ENCODE measurements at places on chromosomes 6 and 20.

- DNase-seq, result peak; percentile 1
Measured at GRCh38 chr20:9912858-9913434, 74.1 kb upstream of the PAK5 start.

- peak; percentile 65 for DNase-seq
Measured at GRCh38 chr6:80223743-80224212, 117.3 kb downstream of the BCKDHB start.

- no peak for DNase-seq
Measured at GRCh38 chr20:63554361-63555278, 661 bp downstream of the FNDC11 start.

DNA sequence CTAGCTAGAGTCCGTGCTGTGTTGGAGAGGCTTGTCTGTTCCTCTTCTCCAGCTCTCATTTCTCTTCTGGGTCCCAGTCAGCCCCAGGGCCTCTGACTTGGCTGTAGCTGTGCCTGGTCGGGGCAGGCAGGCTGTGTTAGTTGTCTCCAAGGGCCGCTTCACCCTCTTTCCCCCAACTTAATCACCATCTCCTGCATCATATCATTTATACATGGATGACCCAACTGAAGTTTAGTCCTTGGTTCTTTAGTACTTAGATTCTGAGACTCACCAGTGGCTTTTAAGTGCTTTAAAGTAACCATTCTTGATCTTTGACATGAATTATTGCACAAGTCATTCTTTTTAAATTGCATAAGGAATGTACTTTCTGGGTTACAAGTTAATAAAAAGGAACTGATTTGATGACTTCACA is 127.3 kb downstream of the RTN4IP1 start:
- no peak for DNase-seq

DNA sequence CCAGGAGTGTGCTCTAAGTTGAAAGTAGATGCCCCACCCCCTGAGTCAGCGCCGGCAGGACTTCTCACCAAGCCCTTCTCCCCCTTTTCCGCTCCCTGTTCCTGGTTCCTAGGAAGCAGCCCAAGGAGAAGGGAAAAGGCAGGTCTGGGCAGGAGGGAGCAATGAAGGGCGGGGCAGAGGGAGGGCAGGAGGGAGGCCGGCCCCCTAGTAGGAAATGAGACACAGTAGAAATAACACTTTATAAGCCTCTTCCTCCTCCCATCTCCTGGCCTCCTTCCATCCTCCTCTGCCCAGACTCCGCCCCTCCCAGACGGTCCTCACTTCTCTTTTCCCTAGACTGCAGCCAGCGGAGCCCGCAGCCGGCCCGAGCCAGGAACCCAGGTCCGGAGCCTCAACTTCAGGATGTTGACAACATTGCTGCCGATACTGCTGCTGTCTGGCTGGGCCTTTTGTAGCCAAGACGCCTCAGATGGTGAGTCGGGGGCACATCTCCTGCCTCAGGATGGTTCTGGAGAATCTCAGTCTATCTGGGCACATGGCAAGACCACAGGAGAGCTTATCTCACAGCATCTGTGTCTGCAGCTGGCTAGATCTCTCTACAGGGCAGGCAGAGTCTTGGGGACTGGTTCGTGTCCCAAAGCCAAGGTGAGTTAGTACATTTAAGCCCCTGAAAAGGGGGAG is at the start of gene PROCR:
Gene PROCR, plus strand, starts transcription at position 320 of the 681 bp plus-strand sequence. Its CDS starts 83 bp downstream, at position 403.
- DNase-seq, result peak; percentile 79

DNA sequence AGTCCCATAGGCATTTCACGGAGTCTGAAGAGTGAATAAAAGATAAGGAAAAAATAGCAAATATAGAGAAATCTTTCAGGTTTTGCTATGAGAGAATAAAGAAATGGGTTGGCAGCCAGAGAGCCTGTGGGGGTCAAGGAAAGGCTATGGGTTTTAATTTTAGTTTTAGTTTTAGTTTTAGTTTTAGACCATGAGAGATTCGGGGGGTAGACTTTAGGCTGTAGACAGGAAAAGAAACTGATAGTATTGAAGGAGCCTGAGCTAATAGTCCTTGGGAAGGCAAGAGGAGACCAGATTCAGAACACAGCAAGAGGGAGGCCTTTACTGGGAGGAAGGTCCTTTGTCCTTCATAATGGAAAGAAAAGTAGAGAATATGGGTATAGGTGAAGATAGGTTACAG is 19.3 kb downstream of the DOP1A start:
- DNase-seq, result no peak

DNA sequence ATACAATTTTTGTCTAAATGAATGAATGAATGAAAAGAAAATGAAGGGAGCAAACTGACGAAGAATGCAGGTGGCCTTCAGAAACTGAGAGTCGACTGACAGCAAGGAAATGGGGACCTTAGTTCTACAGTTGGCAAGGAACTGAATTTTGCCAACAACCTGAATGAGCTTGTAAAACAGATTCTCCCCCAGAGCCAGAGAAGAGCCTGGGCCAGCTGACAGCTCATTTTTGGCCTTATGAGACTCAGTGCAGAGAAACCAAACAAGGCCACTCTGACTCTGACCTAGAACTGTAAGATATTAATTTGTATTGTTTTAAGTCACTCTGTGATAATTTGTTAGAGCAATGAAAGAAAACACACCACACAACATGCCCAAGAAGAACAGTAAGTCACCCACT is 21.8 kb downstream of the MAN1A1 start:
- no peak for DNase-seq

GRCh38 chr6:1695546-1696462 is 86.1 kb downstream of the FOXC1 start:
- DNase-seq, result no peak

- DNase-seq, result no peak
Measured at GRCh38 chr20:52087471-52087870, 104.1 kb downstream of the ZFP64 start.

GRCh38 chr6:148303616-148304015 is 39.0 kb upstream of the SASH1 start:
- no peak for DNase-seq

GRCh38 chr20:59221707-59222252 is 58.2 kb downstream of the ZNF831 start:
- DNase-seq, result no peak

DNA sequence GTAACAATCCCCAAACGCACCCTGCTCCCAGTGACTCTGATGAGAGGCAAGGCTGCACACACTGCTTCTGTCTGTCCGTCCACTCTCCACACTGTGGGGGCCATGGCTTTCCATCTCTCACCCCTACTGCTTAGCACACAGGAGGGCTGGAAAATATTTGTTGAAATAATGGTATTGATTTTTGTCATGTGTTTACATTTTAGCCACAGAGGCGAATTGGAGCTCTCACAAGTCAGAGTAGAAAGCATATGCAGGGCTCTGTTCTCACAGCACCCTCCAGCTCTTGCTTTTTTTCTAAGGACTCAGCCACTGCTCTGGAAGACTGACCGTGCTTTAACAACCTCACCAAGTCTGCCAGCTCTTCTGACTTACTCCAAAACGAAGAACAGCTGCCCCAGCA is 273.8 kb downstream of the GMDS start:
- no peak for DNase-seq

DNA sequence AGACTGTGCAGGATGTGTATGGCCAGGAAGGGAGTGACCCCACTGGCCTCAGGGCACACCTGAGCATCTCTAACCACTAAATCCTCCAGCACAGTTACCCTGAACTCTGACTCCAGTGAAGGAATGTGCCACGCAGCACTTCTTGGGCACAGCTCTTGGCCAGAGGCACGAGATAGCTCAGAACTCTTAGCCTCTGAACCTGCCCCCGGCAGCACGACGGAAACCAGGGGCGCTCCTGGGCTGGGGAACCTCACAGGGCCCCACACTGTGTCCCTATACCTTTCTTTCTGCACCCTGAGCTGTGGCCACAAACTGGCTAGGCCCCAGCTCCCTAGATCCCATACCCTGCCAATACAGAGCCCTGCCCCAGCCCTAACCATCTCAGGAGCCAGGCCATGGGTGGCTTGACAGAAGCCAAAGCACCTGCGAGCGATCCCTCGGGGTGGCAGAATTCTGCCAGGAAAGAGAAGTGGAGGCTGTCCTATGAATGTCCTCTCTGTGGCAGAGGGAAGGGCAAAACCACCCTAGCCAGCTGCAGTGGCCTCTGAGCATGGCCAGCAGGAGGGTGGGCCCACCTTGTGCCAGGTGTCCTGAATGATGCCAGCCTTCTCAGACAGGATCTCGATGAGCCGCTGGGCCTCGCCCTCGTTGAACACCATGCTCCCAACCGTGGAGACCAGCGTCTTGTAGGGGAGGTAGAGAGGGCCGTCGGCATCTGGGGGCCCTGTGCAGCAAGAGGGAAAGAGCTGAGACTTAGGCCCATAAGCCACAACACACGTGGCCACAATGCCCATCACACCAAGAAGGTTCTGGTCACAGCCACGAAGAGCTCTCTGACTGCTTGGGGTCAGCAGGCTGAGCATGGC is 39.4 kb downstream of the RRBP1 start:
- DNase-seq, result no peak

- no peak for DNase-seq
Measured at GRCh38 chr6:111418971-111419693, 63.9 kb downstream of the REV3L start.

- no peak for DNase-seq
Measured at GRCh38 chr20:2468581-2469407, 1.8 kb downstream of the SNRPB start.

DNA sequence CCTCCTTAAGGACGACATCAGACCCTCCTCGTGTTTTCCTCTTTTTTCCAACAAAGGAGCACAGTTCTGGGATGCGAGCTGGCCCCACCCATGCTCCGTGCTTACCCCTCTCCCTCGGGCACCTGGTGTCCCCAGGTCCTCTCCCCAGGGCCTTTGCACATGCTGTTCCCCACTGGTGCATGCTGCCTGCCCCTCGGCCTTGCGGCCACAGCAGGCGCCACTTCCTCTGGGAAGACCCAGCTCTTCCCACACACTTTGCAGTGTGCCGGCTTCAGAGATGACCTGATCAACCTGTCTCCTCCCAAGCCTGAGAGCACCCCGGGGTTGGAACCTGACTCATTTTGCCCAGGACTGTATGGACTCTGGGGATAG is 39.8 kb downstream of the GNAS-AS1 start:
- no peak for DNase-seq

- no peak for DNase-seq
Measured at GRCh38 chr6:130043344-130043743, 25.0 kb downstream of the L3MBTL3 start.

- DNase-seq, result no peak
Measured at GRCh38 chr6:110646951-110647910, 168.0 kb downstream of the CDK19 start.

GRCh38 chr6:13215390-13215789 is 112.9 kb downstream of the TBC1D7 start:
- no peak for DNase-seq

- DNase-seq, result no peak
Measured at GRCh38 chr20:62995481-62995880, 11.3 kb downstream of the BHLHE23 start.

GRCh38 chr6:14799928-14800327 is 445.9 kb upstream of the JARID2 start:
- DNase-seq, result no peak

DNA sequence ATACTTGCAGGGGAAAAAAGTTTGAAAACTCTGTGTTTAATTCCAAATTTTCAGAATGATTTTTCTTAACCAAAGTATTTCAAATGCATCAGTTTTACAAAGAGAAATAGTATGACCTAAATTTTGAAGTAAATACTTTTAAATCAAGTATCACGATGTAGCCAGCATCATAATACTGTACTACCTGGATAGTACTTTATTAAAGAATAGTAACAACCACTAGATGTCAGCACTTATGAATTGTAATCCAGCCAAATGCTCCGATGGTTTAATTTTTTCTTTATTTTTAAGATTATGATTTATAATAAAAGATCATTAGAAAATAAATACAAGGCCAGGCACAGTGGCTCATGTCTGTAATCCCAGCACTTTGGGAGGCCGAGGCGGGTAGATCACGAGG is 37.2 kb upstream of the HACE1 start:
- no peak for DNase-seq

DNA sequence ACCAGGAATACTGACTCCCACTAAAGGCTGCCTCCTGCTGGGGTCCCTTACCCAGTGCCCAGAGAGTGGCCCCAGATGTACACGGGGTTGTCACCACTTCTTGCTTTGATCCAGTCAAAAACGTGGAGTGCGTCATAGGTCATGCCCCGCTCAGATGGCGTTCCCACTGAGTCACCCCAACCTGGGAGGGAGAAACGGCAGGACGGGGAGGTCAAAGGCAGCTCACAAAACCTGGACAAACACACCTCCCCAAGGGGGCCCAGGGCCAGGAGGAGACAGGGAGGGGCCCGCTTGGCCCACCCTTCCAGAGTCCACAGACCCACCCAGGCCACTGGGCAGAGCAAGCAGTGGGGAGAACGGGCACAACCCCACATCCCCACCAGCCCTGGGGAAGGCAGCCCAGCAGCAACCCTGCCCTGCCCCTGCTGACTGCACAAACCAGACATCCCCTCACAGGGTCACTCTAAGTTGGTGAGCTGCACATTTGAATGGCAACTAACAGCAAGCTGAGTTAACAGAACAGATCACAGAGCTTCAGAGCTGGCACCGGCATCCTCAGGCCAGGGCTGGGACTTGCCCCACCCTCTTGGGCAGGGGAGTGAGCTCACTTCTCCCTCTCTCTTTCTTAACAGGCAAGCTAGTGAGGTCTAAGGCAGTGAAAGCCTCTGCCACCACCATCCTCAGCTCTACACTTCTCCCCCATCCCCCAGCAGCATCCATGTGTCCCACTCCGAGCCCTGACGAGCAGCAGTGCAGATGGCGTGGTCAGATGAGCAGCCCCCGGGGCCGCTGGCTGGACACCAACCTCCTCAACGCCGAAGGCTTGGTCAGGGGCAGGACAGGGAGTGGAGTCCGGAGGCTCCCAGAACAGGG is 61.7 kb downstream of the PYGB start:
- DNase-seq, result peak; percentile 56

GRCh38 chr6:136923954-136924673 is 2.0 kb downstream of the SLC35D3 start:
- no peak for DNase-seq

- no peak for DNase-seq
Measured at GRCh38 chr20:56517641-56518040, 6.9 kb upstream of the FAM209A start.

DNA sequence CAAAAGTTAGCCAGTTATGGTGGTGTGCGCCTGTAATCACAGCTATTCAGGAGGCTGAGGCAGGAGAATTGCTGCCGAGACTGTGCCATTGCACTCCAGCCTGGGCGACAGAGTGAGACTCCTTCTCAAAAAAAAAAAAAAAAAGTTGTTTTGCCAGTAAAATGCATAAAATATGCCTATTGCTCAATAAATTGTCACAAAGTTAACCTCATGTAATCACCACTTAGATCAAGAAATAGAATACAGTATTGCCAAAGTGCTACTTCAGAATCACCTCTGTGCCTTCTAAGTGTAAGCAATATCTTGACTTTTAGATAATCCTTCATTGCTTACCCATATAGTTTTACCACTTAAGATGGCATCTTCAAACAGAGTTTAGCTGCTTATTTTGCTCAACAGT is 80.7 kb downstream of the TRMT11 start:
- DNase-seq, result no peak

- no peak for DNase-seq
Measured at GRCh38 chr6:130931683-130932082, 104.5 kb downstream of the SMLR1 start.

DNA sequence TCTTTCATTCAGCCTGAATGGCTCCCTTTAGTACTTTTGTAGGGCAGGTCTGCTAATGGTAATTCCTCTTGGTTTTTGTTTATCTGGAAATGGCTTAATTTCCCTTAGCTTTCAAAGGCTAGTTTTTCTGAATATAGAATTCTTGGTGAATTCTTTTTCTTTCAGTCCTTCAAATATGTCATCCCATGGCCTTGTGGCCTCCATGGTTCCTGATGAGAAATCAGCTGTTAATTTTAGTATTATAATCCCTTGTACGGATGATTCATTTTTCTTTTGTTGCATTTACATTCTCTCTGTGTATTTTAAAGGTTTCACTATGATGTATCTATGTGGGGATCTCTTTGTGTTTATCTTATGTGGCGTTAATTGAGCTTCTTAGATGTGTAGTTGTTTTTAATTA is 179.6 kb upstream of the ARG1 start:
- no peak for DNase-seq

All from BJ (cell line).